ENCODE measurements at places on chromosomes 7 and 10.

- no peak for DNase-seq
Observed at GRCh38 chr7:143399151-143399550, 9.5 kb downstream of the EPHA1 start.

GRCh38 chr10:89297356-89297755 lies 4.5 kb upstream of the IFIT2 start:
- no peak for DNase-seq

- no peak for DNase-seq
Observed at GRCh38 chr7:31078363-31078990, 26.4 kb downstream of the ADCYAP1R1 start.

DNA sequence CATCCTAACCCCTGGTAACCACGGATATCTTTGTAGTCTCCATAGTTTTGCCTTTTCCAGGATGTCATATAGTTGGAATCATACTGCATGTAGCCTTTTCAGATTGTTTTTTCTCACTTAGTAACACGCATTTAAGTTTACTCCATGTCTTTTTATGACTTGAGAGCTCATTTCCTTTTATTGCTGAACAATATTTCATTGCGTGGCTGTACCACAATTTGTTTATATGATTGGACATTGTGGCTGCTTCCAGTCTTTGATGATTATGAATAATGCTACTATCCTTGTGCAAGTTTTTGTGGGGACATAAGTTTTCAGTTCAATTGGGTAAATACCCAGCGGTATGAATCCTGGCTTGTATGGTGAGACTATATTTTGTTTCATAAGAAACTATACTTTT lies 60.8 kb downstream of the AOAH start:
- peak; percentile 11 for DNase-seq

GRCh38 chr7:43232366-43232765 lies 119.9 kb downstream of the HECW1 start:
- no peak for DNase-seq

GRCh38 chr10:11193001-11193551 lies 175.4 kb downstream of the CELF2 start:
- no peak for DNase-seq

GRCh38 chr10:10259013-10259412 lies 758.7 kb upstream of the CELF2 start:
- DNase-seq: no peak

DNA sequence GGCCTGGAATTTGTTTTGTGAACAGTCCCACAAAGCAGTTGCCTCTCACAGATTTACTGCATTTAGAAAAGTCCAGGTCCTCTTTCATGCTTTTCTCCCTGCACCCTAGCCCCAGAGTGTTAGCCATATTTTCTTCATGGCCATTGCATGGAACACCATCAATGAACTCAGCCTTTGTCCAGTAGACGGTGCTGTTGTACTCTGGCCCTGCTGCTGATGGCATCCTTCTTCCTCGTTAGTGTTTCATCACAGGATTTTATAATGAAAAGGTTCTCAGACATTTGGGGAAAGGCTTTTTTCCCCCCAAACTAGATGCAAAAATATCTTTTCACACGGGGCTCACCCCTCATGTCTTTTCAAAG lies 93.0 kb upstream of the SLC25A13 start:
- peak; percentile 42 for DNase-seq

DNA sequence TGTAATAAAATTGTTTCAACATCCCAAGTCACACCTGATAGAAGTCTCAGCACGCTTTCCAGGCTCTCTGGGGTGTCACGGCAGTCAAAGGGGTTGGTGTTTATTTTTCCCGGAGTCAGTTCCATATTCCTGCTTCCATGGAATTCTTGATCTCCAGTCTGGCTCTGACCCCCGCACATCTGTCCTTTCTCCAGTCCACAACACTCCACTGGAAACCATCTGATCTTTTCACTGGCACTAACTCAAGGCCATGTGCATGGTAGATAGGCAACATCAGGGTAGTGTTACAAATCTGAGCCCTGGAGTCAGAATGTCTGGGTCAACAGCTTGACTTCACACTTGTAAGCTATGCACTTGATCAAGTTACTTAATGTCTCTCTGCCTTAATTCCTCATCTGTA lies 176.2 kb downstream of the WDR11 start:
- DNase-seq: no peak

DNA sequence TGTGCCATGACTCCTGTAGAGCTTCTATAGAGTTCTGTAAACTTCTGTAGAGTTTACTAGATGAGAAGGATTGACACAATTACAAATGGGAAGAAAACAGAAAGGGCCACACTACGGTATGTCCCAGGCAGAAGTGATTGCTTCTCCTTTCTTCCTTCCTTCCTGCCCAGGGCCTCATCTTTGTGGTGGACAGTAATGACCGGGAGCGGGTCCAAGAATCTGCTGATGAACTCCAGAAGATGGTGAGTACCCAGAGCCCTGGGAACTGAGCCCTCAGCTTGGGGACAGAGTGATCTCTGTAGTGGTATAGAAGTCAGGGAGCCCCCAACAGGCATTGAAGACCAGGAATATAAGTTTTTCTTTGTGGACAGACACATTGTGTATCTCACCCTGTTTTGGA lies 1.7 kb downstream of the ARF5 start:
- peak; percentile 68 for DNase-seq

- DNase-seq: peak; percentile 94
Observed at GRCh38 chr10:33412653-33413361, 78.3 kb upstream of the NRP1 start.

GRCh38 chr10:110792476-110793125 lies 79.1 kb upstream of the PDCD4 start:
- no peak for DNase-seq

DNA sequence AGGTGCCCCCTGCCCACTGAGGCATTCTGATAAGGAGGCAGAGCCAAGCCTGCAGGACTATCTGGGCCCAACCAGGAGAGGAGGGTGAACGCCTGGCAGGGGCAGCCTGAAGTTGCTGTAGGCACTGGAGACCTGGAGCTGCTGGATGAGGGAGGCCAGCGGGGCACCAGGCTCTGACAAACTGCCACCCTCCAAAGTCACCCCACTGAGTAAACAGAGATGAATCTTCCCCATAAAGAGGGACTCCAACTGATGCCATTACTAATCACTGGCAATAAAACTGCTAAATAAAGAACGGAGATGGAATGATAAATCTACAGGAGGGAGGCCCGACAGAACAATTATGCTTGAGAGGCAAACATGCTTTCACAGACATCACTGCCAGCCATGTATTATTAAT lies 44.2 kb downstream of the DRGX start:
- no peak for DNase-seq

DNA sequence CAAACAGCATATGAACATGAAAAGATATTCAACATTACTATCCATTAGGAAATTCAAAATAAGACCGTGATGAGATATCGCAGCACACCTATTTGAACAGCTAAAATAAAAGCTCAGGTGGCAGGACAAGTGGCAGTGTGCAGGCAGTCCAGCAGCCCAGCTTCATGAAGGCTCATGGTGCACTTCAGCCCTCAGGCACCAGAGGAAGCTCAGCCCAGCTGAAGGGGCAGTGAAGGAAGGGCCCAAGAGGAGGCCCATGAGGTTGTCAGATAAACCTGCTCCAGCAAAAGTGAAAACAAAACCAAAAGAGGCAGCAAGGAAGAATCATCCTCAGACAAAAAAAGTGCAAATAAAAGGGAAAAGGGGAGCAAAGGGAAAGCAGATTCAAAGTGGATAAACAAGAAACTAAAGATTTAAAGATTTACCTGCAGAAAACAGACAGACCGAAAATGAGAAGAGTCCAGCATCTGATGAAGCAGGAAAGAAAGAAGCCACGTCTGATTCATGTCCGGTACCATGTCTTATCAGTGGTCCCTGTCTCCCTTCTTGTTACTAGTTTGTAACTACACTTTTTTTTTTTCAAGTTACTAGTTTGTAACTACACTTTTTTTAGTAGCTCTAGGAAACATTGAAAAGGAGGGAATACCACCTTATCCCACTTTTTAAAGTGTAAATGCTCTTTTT lies 15.0 kb upstream of the FAM24B start:
- no peak for DNase-seq

DNA sequence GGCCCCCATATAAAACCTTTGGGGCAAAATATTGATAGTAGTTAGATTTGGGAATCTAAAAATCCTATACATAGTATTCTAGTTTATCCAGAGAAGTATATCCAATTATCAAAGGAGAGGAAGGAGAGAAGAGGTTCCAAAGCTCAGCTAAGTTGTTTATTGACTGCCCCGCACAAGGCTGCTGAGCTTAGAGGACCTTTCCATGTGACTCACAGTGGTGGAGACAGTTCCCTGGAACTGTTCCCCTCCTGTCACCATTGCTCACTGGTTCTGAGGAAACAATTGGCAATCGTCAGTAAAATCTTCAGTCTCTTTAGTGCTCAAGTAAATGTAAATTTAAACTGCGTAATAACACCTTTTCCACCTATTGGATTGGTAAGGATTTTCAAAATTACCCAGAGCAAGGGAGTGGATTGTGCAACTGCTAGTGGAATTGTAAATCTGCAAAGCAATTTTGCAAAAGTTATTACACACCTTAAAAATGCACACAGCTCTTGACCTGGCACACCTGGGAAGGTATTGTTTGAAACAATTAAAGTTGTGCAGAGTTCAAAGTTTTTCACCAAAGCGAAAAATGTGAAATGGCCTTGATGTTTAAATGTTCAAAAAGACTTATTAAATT lies 63.1 kb downstream of the EEPD1 start:
- DNase-seq: peak; percentile 32

DNA sequence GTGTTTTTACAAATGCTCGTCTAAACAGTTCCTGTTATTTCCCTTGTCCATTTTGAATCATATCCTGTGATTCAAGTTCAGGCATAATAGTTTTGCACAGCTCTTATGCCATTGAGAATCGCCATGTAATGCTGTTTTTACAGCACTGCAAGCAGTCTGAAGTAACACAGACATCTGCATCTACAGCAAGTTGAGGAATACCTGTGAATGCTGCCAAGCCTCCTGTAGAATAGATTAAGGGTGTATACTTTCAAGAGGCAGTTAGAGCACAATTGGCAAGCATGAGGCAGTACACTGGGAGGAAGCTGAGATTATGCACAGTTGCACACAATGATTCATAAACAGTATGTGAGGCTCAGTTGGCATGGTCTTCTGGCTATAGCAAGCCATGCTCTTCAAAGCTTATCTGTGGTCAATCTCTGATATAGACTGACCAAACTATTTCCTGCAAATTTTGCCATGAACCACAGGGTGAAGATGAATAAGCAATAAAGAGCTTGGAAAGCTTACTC lies 121.9 kb upstream of the AKR1E2 start:
- DNase-seq: peak; percentile 94

DNA sequence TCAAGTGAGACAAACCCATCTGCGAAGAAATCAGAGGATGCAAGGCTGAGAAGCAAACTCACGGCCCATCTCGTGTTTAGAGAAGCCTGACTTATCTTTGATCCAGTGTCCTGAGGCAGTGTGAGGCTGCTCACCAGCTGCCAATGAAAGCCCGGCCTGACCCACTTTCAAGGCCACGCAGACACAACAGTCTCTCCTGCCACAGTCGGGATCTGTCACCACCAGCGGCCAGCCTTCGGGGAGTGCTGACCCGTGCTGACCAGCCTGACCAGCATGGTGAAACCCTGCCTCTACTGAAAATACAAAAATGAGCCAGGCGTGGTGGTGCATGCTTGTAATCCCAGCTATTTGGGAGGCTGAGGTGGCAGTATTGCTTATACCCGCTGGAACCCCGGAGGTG lies 7.4 kb upstream of the DNAJB6 start:
- DNase-seq: no peak

- DNase-seq: no peak
Observed at GRCh38 chr10:132691711-132692153, 94.2 kb downstream of the NKX6-2 start.

- DNase-seq: no peak
Observed at GRCh38 chr7:30979027-30979426, 15.3 kb downstream of the GHRHR start.

DNA sequence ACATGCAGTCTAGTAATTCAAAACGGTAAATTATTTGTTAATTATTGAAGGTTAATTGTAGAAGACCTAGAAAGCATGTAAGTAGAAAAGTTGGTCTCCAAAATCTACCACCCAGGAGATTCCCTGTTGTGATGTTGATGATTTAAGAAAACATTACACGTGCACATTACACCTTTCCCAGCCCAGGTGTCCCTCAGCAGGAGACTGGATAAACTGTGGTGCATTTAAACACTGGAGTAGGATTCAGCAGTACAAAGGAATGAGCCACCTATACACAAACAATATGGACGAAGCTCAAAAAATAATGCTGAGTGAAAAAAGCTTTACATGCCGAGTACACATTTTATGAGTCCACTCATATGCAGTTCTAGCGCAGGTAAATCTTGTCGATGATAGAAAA lies 109.0 kb upstream of the STARD3NL start:
- DNase-seq: no peak

- DNase-seq: no peak
Observed at GRCh38 chr7:27782849-27783248, 42.9 kb downstream of the TAX1BP1 start.

DNA sequence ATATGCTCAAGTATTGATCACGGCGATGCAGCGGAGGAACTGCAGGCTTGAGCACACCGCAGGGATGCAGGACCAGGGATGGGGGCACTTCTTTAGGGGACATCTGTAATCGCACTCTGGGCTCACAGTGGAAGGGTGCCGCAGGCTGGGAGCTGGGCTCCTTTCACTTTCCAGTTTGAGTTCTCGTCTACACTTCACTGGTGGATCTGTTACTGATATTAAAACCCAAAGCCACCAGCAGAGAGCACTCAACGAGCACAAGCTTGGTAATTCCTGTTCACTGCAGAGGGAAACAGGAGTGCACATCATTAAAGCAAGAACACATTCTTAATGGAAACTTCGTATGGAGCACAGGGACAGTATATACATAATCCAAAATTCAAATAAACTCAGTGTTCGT lies 91.3 kb downstream of the PARD3 start:
- peak; percentile 77 for DNase-seq

GRCh38 chr7:148211740-148212151 lies 378.8 kb upstream of the C7orf33 start:
- DNase-seq: no peak

DNA sequence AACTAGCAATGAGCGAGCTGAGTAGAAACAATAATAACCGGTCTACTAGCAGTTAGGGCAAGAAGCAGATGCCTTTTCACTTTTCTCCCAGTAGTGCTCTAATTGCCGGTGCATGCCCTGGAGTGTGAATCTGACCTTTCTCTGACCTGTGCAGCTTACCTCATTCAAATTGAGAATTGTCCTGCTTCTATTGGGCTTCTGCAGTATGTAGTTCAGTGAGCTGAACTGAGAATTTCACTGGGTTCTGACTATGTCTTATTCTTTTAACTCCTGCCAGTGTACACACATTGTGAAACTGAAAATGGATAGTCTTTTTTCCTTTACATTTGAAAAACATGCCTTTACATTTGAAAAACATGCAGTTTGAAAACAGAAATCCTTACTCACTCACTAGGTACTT lies 157.9 kb upstream of the GRM3 start:
- DNase-seq: no peak

GRCh38 chr7:121547544-121548092 lies 151.5 kb upstream of the FAM3C start:
- peak; percentile 74 for DNase-seq

DNA sequence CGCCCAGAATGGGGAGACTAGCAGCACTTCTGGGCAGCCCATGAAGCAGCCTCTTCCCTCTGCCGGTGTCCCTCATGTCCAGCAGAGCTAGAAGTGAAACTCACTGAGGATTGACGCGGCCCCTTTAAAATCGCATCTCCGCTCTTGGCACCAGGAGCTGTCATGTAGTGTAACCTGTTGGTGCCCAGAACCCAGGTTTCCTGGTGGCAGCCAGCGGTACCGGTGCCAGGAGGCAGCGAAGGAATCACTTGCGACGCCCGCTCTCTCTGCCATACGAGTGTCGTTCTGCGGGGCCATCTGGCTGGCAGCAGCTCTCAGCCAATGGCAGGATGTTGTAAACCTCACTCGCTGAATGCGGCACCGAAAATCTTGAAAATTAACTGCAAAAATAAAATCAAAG lies 82.7 kb downstream of the CUX1 start:
- DNase-seq: peak; percentile 60

Data from EH (cell line).